ENCODE measurements at places on chromosomes 5 and 9.

- no peak for DNase-seq
These were observed 6.6 kb upstream of the PCSK1 start for GRCh38 chr5:96439477-96440184.

DNA sequence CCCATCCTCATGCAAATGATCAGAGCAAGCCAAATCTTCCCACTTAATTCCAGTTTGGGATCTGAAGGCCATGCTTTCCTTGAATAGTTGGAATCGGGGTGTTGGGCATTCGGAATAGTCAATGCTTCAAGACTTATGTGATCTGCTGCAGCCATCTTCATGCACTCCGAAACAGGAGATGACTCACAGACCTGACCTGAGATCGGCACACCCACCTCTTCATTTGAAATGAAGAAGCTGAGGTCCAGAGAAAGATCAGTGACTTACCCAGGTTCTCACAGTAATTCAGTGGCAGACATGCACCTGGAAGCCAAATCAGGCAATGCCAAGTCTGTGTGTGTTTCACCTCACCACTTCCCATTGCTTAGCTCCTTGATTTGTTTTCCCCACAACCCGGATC, 33.0 kb downstream of the FOXD1 start:
- no peak for DNase-seq

- DNase-seq, result no peak
These were observed 489 bp downstream of the CHMP5 start for GRCh38 chr9:33265211-33265865.

GRCh38 chr5:172548981-172549687, 91.9 kb upstream of the NEURL1B start:
- DNase-seq, result no peak

DNA sequence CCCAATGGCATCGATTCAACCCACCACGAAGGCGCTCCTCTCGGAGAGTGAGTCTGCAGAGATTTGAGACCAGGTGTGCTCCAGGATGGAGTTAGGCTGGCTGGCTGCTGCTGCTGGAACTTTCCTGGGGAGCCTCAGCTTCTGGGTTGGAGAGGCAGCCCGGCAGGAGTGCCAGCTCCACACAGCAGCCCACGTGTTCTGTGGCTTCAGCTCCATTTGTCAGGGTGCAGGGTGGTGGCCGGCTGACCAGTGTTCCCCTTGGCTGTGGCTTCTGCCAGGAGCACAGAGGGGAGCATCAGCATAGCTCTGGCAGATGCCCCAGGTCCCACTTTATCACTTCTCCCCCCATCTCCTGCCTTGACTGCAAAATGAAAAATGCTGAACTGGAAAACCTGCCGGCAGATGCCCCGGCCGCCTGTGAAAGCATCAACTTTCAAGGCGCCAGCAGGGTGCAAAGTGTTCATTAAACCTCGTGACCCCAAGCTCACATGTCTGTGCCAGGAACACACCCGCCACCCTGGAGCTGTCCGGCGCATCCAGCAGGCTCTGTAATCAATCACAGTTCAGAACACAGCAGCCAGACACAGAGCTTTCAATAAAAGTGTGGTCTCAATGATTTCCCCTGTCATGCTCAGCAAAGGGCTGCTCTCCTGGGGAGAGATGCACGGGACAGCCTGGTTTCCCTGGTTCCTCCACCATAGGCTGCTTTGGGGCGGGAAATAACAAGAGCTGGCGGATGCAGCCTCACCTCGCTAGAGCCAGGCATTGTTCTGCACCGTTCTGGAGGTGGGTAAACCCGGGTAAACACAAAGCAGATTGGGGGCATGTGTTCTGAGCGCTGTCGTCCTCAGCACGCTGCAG, 53.2 kb downstream of the TRIP13 start:
- no peak for DNase-seq

- DNase-seq, result no peak
These were observed 286.2 kb downstream of the MRPS30 start for GRCh38 chr5:45094876-45095440.

DNA sequence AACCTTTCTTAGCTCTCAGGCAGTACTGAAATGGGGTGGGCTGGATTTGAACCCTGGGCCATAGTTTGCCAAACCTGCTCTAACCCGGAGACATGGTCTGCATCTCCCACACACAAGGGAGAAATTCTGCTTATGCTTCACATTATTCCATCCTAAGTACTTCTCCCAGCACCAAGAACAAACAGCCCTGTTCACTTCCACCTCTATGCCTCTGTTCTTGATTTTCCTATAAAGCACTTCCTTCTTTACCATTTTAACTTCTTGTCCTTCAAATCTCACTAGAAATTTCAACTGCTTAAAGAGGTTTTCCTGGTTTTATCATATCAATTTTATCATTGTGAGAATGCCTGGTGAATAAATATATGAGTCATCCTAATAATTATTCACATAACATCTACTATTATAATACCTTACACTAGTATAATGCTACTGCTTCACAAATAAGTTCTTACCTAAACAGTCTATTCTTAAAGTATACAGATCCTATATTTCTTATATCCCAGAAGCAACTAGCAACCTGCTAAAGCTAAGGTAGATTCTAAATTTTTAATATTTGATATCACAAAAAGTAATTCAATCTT, 12.7 kb downstream of the FEM1C start:
- DNase-seq, result no peak

DNA sequence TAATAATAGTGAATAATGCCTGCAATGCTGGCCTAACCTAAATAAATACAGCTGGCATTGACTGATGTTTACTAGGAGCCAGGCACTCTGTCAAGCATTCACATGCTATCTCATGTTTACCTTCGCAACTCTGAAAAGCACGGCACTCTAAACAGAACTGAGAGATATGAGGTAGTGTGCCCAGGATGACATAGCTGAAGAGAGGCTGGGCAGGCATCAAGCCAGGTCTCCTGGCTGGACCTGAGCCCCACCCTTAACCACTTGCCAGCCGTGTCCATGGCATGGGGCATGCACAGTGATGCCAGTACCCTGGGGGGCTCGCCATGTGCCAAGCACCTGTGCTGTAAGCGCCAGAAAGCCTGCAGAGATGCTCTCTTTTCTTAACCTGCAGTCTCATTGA, 119.4 kb upstream of the MVB12B start:
- DNase-seq, result no peak

DNA sequence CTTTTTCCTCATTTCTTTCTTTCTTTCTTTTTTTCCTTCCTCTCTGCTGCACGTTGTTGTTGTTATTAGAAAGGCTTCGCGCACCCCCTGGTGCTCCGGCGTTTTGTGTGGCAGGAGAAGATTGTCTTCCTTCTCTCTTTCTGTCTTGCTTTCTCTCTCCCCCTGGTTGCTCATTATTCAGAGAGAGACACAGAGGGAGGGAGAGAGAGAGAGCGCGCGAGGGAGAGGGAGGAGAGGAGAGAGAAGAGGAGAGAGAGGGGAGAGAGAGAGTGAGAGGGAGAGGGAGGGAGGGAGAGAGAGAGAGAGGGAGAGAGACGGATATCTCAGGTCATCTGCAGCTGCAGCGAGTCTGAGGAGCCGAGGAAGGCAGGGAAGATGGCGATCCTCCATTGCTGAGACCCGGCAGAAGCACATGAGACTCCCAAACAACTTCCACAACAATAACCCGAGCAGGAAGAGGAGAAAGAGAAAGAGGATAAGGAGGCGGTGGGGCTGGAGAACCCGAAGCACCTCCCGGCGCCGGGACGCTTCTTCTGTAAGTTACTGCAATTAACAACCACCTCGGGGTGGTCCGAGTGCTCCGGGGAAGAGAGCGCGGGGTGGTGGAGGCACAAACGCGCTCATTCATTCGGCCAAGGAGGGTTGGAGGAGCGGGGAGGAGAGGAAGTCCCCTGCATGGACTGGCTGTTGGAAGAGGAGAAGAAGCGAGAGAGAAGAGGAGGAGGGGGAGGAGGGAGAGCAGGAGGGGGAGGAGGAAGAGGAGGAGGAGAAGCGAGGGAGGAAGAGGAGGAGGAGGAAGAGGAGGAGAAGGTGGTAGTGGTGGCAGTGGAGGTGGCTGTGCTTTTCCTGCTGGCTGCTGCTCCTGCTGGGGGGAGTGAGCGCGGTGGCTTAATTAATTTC, at the start of gene ZNF462:
Gene ZNF462, plus strand, starts transcription at position 346 of the 900 bp plus-strand sequence. CDS start 60,218 bp downstream, outside the sequence.
- DNase-seq, result peak; percentile 79

GRCh38 chr5:125463466-125464092, 717.1 kb upstream of the ZNF608 start:
- peak; percentile 85 for DNase-seq

GRCh38 chr5:73160239-73160671, 12.7 kb upstream of the TMEM174 start:
- no peak for DNase-seq

- DNase-seq, result no peak
These were observed 219.3 kb downstream of the SMARCA2 start for GRCh38 chr9:2234371-2234893.
